Testis (tissue), 5 donors: ENCODE measurements at places on chromosomes 3 and 15.
A peak's percentile ranks its signal among the peaks of the same experiment; 100 is the strongest.

DNA sequence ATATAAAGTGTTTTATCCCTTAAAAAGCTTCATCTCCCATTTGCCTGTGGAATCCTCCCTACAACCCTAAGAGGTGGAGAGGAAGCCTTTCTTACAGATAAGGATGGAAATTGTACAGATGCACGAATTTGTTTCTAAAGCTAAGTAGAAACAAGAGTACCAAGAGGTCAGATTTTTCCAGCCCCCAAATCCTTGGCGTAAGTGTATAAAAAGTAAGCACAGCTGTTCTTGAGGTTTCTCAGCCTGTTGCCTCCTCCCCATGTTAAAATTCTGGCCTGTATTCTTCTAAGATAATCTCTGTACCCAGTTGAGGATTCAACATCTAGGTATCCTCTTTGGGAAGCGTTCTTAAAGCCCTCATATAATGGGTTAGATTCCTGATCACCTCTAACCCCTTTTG is 34.9 kb downstream of the RAB7A start:
- H3K4me1 ChIP-seq, result peaks cover 32% of the 10 kb centered on the region
- peak overlapping the region; percentile 71 for H3K27ac ChIP-seq
- H3K27me3 ChIP-seq, result no peaks in the 10 kb centered on the region
- no peak for DNase-seq
- H3K36me3 ChIP-seq, result no peaks in the 10 kb centered on the region

GRCh38 chr15:88752501-88752900 is 50.7 kb upstream of the ACAN start:
- H3K27ac ChIP-seq, result no peak overlapping the region
- no peak overlapping the region for H3K4me3 ChIP-seq
- no peaks in the 10 kb centered on the region for H3K36me3 ChIP-seq
- DNase-seq, result no peak

DNA sequence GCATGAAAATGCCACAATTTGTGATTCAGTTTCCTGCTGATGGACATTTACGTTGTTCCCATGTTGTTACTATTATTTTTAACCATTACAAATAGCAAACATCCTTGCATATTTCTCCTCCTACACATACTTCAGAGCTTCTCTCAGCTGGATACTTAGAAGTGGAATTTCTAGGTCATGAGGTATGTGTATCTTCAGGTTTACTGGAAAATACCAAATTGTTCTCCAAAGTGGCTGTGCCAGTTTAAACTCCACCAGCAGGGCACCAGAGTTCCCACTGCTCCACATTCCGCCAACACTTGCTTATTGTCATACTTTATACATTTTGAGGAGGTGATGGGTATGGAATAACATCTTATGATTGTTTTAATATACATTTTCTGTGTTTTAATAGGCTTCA is 45.7 kb downstream of the PRR23E start:
- no peak overlapping the region for H3K4me3 ChIP-seq
- H3K27ac ChIP-seq, result no peak overlapping the region
- no peak for DNase-seq
- no peaks in the 10 kb centered on the region for H3K36me3 ChIP-seq
- no peaks in the 10 kb centered on the region for H3K27me3 ChIP-seq
- H3K4me1 ChIP-seq, result no peaks in the 10 kb centered on the region

DNA sequence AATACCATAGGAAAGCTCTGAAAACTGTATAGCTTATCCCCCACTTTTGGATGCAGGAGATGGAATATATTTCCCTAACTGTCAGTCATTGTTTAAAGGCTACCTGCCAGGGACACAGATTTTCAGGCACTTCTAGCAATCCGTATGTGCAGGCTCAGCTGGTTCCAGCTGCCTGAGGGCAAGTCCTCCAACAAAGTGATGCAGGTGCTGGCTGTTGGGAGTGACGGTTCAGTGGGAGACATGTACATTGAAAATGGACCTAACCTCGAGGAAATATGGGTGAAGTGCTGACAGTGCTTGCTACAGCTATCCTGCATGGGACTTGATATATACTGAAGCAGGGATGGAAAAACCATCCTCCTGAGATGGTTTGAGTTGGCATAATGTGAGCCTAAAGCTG is 153.1 kb upstream of the GAP43 start:
- no peaks in the 10 kb centered on the region for H3K27me3 ChIP-seq
- peaks cover 7% of the 10 kb centered on the region for H3K4me1 ChIP-seq
- no peak for DNase-seq
- no peak overlapping the region for H3K4me3 ChIP-seq
- no peak overlapping the region for H3K27ac ChIP-seq
- H3K36me3 ChIP-seq, result no peaks in the 10 kb centered on the region

GRCh38 chr3:100169201-100169920 is 55.1 kb upstream of the FILIP1L start:
- H3K36me3 ChIP-seq, result no peaks in the 10 kb centered on the region
- no peak overlapping the region for H3K27ac ChIP-seq
- H3K4me1 ChIP-seq, result no peaks in the 10 kb centered on the region

DNA sequence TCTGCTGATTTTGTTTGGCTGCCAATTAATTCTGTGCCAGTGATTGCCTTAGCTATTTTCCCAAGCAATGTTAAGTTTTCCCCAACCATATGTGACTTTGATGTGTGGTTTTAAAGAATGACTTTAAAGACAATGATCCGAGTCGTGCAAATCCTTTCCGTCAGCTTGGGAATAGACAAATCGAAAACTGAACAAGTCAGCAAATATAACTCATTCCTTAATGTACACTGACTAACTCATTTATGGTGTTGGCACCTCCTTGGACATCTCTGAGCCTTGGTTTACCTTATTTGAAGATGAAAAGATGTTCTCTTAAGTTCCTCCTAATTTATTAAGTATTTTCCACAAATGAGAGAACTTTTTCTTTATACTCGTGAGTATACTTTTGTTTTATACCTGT is 249.4 kb upstream of the SLCO3A1 start:
- no peak overlapping the region for H3K4me3 ChIP-seq
- no peaks in the 10 kb centered on the region for H3K36me3 ChIP-seq

DNA sequence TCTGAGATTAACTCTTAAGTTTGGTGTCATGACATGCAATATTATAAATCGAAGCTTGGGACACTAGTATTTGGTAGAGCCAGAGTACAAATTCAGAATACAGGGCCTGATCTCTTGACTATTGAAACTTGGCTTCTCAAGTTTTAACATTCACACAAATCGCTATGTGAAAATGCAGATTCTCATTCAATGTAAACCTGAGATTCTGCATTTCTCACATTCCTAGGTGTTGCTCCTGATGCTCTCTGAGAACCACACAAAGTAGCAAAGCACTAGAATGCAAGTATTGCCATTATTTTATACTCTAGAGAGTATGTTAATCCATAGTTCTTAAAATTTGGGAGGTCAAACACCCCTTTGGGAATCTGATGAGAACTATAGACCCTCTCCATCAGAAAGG is 47.9 kb downstream of the WDR49 start:
- no peak for DNase-seq
- no peaks in the 10 kb centered on the region for H3K4me1 ChIP-seq
- no peak overlapping the region for H3K4me3 ChIP-seq
- H3K27ac ChIP-seq, result no peak overlapping the region

DNA sequence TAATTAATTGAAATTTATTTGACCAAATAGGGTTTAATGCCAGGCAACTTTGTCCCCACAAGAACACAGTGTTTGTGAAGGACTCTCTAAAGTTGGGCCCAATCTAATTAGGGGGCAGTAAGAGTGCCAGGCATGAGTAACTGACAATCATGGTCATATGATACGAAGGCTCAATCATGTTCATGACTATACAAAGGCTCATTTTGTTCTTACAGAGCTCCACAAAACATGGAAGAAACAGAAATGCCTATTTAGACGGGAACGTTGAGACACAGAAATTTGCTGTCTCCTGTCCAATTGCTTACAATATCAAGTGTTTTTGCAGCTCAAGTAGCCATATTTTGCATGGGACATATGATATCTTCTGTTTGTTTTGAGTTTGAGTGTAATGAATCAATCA is 391.1 kb downstream of the SI start:
- no peaks in the 10 kb centered on the region for H3K27me3 ChIP-seq
- no peak overlapping the region for H3K27ac ChIP-seq
- H3K4me3 ChIP-seq, result no peak overlapping the region
- H3K4me1 ChIP-seq, result no peaks in the 10 kb centered on the region
- DNase-seq, result no peak

DNA sequence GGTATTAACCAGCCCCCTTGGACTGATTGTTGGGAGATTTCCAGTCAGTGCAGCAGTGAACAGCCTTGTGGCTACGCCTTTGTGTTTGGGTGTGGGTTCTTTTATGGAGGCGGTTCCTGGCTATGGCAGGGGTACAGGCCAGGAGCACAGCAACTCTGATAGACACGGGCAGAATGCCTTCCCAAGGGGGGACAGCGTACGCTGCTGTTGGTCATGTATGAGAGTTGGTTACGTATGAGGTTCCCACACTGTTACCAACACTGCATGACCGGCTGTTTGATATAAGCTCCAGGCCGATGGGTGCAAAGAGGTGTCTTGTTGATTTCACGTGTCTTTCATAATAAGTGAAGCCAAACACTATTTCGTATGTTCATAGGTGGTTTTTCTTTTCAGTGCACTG is 187.8 kb downstream of the NSMCE3 start:
- H3K4me1 ChIP-seq, result no peaks in the 10 kb centered on the region
- H3K4me3 ChIP-seq, result no peak overlapping the region
- no peak for DNase-seq

DNA sequence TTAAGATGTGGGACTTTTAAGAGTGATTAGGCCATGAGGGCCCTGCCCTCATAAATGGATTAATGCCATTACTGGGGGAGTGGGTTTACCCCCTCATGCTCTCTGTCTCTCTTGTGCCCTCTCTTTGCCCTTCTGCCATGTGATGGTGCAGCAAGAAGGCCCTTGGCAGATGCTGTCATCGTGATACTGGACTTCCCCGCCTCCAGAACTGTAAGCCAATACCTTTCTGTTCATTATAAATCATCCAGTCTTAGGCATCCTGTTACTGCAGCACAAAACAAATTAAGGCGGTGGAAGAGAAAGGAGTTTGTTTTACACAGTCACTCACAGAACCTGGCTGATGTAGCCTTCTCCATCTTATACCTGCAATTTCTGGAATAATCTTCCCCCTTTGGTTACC is 360.3 kb upstream of the TBL1XR1 start:
- H3K36me3 ChIP-seq, result no peaks in the 10 kb centered on the region
- DNase-seq, result no peak
- no peaks in the 10 kb centered on the region for H3K4me1 ChIP-seq
- H3K4me3 ChIP-seq, result no peak overlapping the region
- H3K27me3 ChIP-seq, result no peaks in the 10 kb centered on the region

DNA sequence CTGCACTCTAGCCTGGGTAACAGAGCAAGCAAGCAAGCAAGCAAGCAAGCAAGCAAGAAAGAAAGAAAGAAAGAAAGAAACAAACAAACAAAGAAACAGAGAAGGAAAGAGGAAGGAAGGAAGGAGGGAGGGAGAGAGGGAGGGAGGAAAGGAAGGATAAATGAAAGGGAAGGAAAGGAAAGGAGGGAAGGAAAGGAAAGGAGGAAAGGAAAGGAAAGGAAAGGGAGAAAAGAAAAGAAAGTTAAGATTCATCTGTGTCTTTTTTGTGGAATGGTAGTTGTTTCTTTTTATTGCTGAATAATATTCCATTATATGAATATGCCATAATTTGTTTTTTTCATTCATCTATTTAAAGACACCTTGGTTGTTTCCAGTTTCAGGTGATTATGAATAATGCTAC is 506.9 kb upstream of the NAALADL2 start:
- no peak overlapping the region for H3K4me3 ChIP-seq
- H3K27me3 ChIP-seq, result no peaks in the 10 kb centered on the region
- no peaks in the 10 kb centered on the region for H3K36me3 ChIP-seq
- H3K4me1 ChIP-seq, result no peaks in the 10 kb centered on the region
- DNase-seq, result no peak

- DNase-seq, result no peak
- H3K4me1 ChIP-seq, result no peaks in the 10 kb centered on the region
- no peak overlapping the region for H3K4me3 ChIP-seq
- H3K27me3 ChIP-seq, result no peaks in the 10 kb centered on the region
Measured at GRCh38 chr3:110933821-110934426, 137.7 kb upstream of the NECTIN3 start.

- H3K4me3 ChIP-seq, result no peak overlapping the region
- no peaks in the 10 kb centered on the region for H3K27me3 ChIP-seq
- H3K4me1 ChIP-seq, result peaks cover 4% of the 10 kb centered on the region
- no peaks in the 10 kb centered on the region for H3K36me3 ChIP-seq
Measured at GRCh38 chr15:41603941-41604911, 45.2 kb downstream of the TYRO3 start.

DNA sequence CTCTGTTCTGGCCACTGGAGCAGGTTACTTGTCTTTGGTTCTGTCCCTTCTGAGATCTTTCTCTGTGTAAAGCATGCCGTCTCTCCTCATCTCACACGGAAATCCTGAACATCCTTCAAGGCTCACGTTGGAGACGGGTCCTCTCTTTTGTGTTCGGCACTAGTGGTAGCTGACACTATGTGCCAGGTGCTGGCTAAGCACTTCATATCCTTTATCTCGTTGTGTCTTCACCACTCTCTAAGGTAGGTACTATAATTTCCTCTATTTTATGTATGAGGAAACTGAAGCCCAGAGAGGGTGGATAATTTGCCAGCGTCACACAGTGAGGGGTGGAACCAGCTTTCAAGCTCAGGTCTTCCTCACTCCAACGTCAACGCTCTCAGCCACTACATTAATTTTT is 1.2 kb downstream of the IFT122 start:
- no peak for DNase-seq
- peak overlapping the region; percentile 90 for H3K27ac ChIP-seq
- no peaks in the 10 kb centered on the region for H3K27me3 ChIP-seq
- no peaks in the 10 kb centered on the region for H3K36me3 ChIP-seq

- H3K36me3 ChIP-seq, result no peaks in the 10 kb centered on the region
- H3K27me3 ChIP-seq, result no peaks in the 10 kb centered on the region
- no peak overlapping the region for H3K27ac ChIP-seq
- no peak overlapping the region for H3K4me3 ChIP-seq
- no peaks in the 10 kb centered on the region for H3K4me1 ChIP-seq
Measured at GRCh38 chr15:58568157-58568571, 136.4 kb downstream of the LIPC start.

DNA sequence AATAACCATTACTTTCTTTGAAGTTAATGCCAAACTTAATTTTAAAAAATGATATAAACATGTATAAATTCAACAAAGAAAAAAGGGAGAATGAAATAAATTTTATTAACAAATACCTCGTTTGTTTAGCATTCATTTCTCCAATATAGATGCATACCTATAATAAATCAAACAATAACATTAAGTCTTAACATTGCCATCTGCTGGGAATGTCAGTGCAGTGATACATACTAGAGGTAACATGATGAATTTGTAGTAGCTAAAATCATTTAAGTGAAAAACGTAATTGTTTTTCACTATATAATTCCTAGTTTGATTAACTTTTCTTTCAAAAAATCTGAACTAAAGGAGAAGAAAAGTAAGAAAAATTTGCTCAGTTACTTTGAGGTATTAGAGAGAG is 340.2 kb upstream of the CBLB start:
- no peaks in the 10 kb centered on the region for H3K36me3 ChIP-seq
- no peak overlapping the region for H3K4me3 ChIP-seq
- no peak overlapping the region for H3K27ac ChIP-seq
- no peaks in the 10 kb centered on the region for H3K4me1 ChIP-seq

DNA sequence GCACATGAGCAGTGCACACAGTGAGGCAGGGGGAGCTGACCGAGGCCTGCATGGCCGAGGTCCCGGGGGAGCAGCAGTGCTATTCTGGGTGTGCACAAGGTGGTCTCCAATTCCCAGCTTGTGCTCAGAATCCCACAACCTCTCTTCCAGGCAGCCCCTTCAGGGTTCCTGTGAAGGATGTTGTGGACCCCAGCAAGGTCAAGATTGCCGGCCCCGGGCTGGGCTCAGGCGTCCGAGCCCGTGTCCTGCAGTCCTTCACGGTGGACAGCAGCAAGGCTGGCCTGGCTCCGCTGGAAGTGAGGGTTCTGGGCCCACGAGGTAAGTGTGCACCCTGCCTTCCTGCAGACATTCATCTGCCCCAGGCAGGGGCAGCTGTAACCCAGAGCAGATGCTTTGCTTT is 80.2 kb downstream of the DNASE1L3 start:
- H3K4me3 ChIP-seq, result no peak overlapping the region
- no peaks in the 10 kb centered on the region for H3K27me3 ChIP-seq
- H3K36me3 ChIP-seq, result no peaks in the 10 kb centered on the region
- H3K4me1 ChIP-seq, result no peaks in the 10 kb centered on the region
- no peak for DNase-seq
